MCF 10A (cell line): ENCODE measurements at places on chromosomes 13 and 19. TPM values are rescaled to one million over a fixed set of nuclear protein-coding genes. Genes with fewer than 3 reads are reported as not detected.

DNA sequence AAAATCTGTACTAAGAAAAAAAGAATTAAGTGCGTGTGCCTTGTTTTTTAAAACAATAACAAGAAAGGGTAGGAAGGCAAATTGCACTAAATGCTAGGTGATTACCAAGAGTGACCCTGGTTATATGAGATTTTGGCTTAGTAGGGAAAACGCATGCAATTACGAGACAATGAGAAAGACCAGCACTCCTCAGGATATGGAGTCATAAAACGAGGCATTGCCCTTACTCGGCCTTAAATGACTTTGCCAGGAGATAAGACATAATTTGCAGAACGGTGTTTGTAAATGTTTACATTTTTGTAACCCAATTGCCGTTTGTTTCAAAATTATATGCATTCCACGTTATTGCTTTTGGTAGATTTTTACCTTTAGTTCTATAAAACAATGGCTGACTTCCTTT is 179.8 kb downstream of the RBM26 start:
- no peak for DNase-seq

GRCh38 chr13:71856548-71857043 is 10.4 kb downstream of the DACH1 start:
- DNase-seq = no peak

- DNase-seq = no peak
Observed at GRCh38 chr19:17803264-17803896, 8.4 kb downstream of the B3GNT3 start.

GRCh38 chr13:34675626-34676025 is 266.4 kb upstream of the NBEA start:
- DNase-seq = no peak

DNA sequence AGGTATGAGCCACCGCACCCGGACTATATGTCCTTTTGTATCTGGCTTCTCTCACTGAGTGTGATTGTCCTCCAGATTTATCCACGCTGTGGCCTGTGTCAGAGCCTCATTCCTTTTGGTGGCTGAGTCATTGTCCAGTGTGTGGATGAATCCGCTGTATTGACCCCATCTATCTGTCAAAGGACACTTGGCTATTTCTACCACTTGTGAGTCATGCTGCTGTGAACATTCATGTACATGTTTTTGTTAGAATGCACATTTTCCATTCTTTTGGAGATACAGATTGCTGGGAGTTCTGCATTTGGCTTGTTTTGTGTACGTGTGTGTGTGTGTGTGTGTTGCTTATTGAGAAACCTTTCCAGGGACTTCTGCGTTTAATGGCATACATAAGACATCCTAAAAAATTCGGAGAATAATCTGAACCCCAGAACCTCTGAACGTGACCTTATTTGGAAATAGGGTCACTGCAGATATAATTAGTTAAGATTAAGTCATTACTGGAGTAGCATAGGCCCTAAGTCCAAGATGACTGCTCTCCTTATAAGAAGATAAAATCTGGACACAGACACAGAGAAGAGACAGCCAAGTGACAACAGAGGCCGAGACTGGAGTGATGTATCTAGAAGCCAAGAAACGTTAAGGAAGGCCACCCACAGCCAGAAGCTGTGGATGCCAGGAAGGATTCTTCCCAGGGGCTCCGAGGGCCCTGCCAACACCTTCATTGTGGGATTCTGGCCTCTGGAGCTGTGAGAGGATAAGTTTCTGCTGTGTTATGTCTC is 4.9 kb upstream of the GIPC3 start:
- DNase-seq = peak; percentile 81

GRCh38 chr13:45108716-45109101 is 11.6 kb upstream of the GTF2F2 start:
- no peak for DNase-seq

- DNase-seq = no peak
Observed at GRCh38 chr19:35295792-35296462, 4.0 kb downstream of the MAG start.

Gene TARM1
- total RNA-seq = not detected in 2 replicates

DNA sequence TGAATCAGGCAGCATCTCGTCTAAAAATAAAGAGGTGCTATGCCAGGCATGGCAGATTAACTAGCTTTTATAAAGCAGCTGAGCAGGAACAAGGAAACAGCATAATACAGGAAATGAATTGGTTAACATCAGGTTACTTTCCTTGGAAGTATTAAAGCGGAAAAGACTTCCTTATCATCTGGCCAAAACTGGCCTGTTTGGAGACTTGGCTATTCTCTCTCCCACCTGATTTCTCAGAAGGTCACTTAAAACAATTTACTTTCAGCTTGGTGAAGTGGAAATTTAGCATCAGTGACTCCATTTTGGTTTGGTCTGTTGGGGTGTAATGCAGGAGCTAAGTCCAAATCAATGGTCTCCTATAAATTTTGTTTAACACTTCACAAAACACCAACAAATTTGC is 191.6 kb downstream of the NUFIP1 start:
- no peak for DNase-seq

- DNase-seq = peak; percentile 35
Observed at GRCh38 chr19:52138278-52138982, 1.3 kb downstream of the ZNF616 start.

Gene FXYD3
- 4.3 and 6.9 TPM in 2 replicates for total RNA-seq

Gene NCCRP1
- total RNA-seq = not detected in 2 replicates

DNA sequence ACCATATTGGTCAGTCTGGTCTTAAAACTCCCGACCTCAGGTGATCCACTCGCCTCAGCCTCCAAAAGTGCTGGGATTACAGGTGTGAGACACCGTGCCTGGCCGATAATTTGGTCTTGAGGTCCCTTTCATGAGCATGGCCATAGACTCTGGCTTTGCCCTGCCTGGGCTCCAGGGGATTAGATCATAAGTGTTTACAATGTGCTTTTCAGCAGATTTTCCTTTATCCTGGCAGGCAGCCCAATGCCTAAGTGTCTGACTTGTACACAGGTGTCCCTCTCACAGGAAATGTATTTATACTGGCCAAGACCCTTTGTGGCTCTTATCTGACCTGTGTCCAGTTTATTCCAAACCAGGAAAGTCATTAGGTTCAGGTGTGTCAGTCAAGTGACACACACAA is 15.9 kb downstream of the BCAM start:
- no peak for DNase-seq

- no peak for DNase-seq
Observed at GRCh38 chr19:17058236-17058635, 17.0 kb downstream of the HAUS8 start.

Gene SMARCA4
- total RNA-seq = 127 and 132 TPM in 2 replicates

GRCh38 chr13:91119643-91120042 is 227.8 kb upstream of the MIR17HG start:
- DNase-seq = no peak

GRCh38 chr19:48842789-48843162 is 6.5 kb upstream of the HSD17B14 start:
- peak; percentile 67 for DNase-seq

GRCh38 chr19:29029268-29029958 is 183.5 kb downstream of the UQCRFS1 start:
- no peak for DNase-seq

- no peak for DNase-seq
Observed at GRCh38 chr13:31334994-31335557, 135.3 kb downstream of the B3GLCT start.

GRCh38 chr13:78420814-78421213 is 182.5 kb downstream of the POU4F1 start:
- peak; percentile 5 for DNase-seq

- DNase-seq = no peak
Observed at GRCh38 chr19:3411636-3412035, 45.3 kb downstream of the NFIC start.

- no peak for DNase-seq
Observed at GRCh38 chr19:47661611-47662010, 51.6 kb upstream of the EHD2 start.

DNA sequence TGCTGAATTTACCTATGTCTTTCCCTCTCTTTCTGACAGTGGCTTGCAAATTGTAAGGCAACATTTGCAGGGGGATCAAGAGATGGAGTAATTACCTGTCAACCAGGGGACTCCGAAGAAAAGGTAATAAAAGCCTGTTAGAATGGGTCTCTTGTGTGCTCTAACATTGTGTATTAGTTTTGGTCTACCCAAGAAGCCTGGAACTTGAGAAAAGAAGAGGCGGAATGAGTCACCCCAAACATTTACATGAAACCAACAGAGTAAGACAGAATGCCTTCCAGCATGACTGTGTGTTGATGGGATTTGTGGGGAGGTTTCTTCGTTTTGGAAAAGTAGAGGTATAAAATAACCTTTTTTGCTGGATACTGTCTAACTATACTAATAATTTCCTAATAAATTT is 36.7 kb downstream of the ZAR1L start:
- DNase-seq = peak; percentile 50

DNA sequence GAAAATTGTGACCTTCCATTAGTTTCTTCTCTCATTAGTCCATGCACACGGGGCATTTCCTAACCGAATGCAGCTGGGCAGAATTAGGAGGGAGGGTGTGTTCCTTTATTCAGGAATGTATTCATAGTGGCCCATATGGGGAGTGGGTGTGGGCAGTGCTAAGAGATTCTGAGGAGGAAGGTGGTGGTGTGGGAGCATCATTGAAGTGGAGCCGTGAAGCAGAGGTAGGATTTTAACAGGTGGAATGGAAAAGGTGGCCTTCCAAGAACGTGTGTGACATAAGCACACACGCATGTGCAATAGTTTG is 134.2 kb downstream of the MTUS2 start:
- no peak for DNase-seq

Gene ZNF284
- total RNA-seq = 2.5 and 3.8 TPM in 2 replicates

Gene CPAMD8
- total RNA-seq = 1.3 and 2.3 TPM in 2 replicates

DNA sequence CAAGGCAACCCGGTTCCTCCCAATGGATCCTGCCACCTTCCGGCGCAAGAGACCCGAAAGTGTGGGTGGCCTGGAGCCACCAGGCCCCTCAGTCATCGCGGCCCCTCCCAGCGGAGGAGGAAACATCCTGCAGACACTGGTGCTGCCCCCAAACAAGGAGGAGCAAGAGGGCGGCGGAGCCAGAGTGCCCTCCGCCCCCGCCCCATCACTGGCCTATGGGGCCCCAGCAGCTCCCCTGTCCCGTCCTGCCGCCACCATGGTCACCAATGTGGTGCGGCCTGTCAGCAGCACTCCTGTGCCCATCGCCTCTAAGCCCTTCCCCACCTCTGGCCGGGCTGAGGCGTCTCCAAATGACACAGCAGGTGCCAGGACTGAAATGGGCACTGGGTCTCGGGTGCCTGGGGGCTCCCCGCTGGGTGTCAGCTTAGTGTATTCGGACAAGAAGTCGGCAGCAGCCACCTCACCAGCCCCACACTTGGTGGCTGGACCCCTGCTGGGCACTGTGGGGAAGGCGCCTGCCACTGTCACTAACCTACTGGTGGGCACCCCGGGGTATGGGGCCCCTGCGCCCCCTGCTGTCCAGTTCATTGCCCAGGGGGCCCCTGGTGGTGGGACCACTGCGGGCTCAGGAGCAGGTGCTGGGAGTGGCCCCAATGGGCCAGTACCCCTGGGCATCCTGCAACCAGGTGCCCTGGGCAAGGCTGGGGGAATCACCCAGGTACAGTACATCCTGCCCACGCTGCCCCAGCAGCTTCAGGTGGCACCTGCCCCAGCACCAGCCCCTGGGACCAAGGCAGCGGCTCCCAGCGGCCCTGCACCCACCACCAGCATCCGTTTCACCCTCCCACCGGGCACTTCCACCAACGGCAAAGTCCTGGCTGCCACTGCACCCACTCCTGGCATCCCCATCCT is 11.2 kb upstream of the PRR19 start:
- DNase-seq = peak; percentile 26

Gene ZNF418
- not detected in 2 replicates for total RNA-seq

GRCh38 chr13:95261956-95262355 is 39.3 kb downstream of the ABCC4 start:
- DNase-seq = no peak

DNA sequence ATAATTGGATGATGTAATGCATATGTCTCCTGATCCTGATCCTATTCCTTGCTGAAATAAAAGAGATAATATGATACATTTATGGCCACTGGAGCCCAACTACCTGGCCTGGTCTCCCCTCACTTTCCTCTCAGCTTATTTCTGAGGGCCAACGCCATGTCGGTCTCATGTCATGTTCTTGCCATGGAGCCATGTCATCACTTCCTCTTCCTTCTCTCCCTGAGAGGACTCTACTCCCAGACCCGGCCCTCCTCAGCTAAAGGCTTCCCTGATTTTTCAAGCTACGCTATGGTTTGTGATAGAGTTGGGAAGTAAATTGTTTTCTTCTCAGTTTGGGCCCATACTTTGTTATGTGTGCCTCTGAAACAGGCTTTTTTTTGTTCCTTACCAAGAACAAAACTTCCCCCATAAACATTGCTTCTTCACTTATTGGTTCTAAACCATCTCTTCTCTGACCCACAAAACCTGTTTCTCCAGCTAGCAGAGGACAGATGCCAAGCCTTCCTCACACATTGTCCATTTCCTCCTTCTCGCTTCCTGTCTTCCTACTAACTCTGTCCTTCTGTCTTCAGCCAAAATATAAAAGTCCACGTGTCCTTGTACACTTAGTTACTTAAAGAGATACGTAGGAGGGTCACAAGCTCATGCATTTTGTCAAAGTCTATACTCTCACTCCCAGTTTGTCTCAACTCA is 319.9 kb upstream of the DACH1 start:
- no peak for DNase-seq

DNA sequence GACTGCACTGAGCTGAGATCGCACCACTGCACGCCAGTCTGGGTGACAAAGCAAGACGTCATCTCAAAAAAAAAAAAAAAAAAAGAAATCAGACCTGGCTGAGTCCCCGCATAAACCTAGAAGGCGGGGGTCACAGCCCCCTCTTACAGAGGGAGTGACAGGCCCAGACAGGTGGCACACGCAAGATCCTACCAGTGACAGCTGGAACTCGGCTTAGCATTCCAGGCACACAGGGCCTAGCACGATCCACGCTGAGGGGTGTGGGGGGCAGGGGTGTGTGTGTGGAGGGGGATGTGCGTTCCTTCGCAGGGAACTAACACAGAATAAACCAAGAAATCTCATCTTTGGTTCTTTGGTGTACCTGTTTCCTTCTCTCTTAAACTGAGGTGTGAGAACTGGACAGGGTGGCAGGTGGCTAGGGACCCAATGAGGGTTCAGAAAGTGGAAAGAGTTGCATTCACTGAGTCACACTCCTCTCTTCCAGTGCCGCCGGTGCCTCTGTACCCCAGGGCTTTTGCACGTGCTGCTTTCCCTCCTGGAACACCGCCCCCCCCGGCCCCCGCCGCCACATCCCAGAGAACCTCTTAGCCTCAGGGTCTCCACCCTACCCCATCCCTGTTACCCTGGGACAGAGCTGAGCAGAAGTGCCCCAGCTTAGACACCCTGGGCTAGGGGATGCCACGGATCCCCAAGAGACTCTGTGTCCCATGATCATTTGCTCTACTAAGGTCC is 5.0 kb downstream of the SGTA start:
- DNase-seq = no peak

GRCh38 chr19:4267101-4267900 is 11.8 kb upstream of the SHD start:
- peak; percentile 77 for DNase-seq

GRCh38 chr13:106277484-106278154 is 257.8 kb downstream of the EFNB2 start:
- no peak for DNase-seq

Gene CNN1
- total RNA-seq = not detected in 2 replicates

- DNase-seq = no peak
Observed at GRCh38 chr19:29505097-29505824, 20.5 kb upstream of the VSTM2B start.
